ENCODE measurements at places on chromosomes 11 and 22.

- H3K27me3 ChIP-seq, result no peaks in the 10 kb centered on the region
- peak overlapping the region; percentile 86 for H3K4me3 ChIP-seq
- peak overlapping the region; percentile 97 for H3K27ac ChIP-seq
- no peaks in the 10 kb centered on the region for H3K36me3 ChIP-seq
- peak; percentile 17 for DNase-seq
These were observed 71.0 kb upstream of the PPARA start for GRCh38 chr22:46079093-46079860.

DNA sequence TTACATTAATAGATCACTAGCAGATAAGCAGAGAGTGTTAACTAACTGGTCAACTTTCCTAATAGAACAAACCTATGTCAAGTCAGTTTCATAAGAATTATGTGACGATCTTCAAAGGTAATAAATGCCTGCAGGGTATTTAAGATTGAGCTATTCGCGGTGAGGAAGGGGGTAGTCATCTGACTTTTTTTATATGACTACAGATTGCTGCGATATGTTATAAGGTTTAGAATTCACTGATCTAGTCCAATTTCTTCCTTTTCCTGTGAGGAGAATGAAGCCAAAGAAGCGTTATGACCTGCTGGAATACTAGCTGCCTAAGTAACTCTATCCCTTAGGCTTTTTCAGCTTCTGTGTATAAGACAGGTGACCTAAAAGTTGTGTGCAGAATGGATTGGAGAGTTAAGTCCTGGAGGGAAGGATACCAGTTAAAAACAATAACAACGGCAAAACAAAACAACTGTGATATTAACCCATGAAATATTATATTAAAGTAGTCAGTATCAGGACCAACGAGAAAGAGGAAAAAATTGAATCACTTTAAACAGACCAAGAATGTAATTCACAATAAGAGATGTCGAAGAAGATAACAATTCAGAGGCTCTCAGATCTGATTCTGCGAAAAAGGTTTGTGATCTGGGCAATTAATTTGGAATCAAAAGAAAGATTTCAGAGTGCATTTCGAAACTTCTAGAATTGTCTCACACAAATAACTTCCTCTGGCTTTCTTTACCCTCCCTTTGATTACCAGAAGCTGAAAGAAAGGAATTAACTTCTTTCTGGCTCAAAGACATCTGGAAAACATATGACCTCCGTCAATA is 630 bp downstream of the CASP4 start:
- H3K4me1 ChIP-seq, result no peaks in the 10 kb centered on the region
- peak overlapping the region; percentile 58 for H3K4me3 ChIP-seq
- no peak for DNase-seq
- H3K27me3 ChIP-seq, result no peaks in the 10 kb centered on the region

DNA sequence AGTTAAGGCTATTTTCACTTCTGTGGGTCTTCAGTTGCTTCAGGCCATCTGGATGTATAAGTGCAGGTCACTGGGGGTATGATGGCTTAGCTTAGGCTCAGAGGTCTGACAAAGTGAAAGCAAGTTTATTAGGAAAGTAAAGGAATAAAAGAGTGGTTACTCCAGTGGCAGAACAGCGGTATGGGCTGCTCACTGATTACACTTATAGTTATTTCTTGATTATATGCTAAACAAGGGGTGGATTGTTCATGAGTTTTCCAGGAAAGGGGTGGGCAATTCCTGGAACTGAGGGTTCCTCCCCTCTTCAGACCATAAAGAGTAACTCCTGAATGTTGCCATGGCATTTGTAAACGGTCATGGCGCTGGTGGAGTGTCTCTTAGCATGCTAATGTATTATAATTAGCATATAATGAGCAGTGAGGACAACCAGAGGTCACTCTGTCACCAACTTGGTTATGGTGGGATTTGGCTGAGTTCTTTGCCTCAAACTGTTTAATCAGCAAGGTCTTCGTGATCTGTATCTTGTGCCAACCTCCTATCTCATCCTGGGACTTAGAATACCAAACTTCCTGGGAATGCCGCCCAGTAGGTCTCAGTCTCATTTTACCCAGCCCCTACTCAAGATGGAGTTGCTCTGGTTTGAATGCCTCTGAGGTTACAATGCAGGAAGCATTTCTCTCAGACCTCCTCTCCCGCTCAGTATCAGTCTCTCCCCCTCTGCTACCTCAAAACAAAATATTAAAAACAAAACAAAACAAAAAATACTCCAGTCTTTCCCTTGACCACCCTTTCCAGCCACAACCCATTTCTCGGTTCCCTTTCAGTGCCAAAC is 106.6 kb upstream of the SLC22A12 start:
- no peak overlapping the region for H3K4me3 ChIP-seq
- H3K4me1 ChIP-seq, result no peaks in the 10 kb centered on the region
- H3K27me3 ChIP-seq, result no peaks in the 10 kb centered on the region
- no peak overlapping the region for H3K27ac ChIP-seq

DNA sequence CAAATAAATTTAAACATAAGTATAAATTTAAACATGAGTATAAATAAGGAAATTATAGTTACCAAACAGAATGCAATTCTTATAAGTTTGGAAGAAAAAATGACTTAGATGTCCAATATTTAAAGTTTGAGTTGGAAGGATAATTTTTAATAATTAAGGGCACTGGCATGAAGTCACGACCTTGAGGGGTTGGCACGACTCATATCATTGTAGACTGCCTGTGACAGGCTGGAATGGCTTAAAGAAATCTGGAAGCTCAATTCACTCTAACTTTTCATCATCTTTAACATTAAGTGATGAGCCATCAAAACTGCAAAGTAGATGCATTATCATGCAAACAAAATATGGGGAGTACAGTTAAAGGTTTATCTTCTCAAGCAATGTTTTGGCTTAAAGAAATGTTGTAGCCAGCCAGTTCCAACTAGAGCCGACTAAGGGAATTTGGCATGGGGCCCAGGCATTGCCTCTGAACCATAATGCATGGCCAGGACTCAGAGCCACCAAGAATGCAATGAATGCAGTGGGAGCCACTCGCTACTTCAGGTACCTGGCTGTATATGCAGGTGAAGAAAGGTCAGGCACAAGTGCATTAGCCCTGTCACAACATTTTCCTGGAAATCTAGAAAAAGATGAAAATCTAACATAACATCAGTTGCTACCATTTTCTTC is 33.4 kb downstream of the PGR start:
- no peaks in the 10 kb centered on the region for H3K4me1 ChIP-seq
- H3K36me3 ChIP-seq, result no peaks in the 10 kb centered on the region
- H3K27ac ChIP-seq, result no peak overlapping the region
- no peaks in the 10 kb centered on the region for H3K27me3 ChIP-seq
- DNase-seq, result peak; percentile 20

GRCh38 chr11:14750911-14751310 is 107.3 kb downstream of the PDE3B start:
- H3K4me3 ChIP-seq, result no peak overlapping the region
- no peaks in the 10 kb centered on the region for H3K36me3 ChIP-seq
- H3K27ac ChIP-seq, result no peak overlapping the region
- no peaks in the 10 kb centered on the region for H3K27me3 ChIP-seq
- no peaks in the 10 kb centered on the region for H3K4me1 ChIP-seq
- no peak for DNase-seq

- no peaks in the 10 kb centered on the region for H3K36me3 ChIP-seq
- no peaks in the 10 kb centered on the region for H3K4me1 ChIP-seq
- no peak for DNase-seq
- H3K4me3 ChIP-seq, result no peak overlapping the region
- no peak overlapping the region for H3K27ac ChIP-seq
- no peaks in the 10 kb centered on the region for H3K27me3 ChIP-seq
These were observed 244.5 kb upstream of the POU2AF2 start for GRCh38 chr11:111001081-111001430.

DNA sequence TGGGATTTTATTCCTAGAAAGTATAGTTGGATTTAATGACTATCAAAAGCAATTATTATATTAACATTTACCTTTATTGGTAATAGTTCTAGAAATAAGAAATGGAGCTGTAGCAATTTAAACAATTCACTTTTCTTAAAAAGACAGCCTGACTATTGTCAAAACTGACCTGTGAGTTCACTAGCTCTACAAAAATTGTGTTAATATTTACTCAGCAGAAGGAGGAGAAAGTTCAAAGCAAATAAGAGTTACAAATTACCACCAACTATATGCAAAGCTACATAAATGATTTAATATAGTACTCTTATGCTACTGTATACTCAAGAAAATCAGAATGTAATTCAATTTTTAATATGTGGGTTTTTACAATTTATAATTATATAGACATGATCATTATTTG is 310.0 kb downstream of the DCDC1 start:
- H3K27ac ChIP-seq, result no peak overlapping the region
- no peak for DNase-seq
- no peaks in the 10 kb centered on the region for H3K27me3 ChIP-seq

DNA sequence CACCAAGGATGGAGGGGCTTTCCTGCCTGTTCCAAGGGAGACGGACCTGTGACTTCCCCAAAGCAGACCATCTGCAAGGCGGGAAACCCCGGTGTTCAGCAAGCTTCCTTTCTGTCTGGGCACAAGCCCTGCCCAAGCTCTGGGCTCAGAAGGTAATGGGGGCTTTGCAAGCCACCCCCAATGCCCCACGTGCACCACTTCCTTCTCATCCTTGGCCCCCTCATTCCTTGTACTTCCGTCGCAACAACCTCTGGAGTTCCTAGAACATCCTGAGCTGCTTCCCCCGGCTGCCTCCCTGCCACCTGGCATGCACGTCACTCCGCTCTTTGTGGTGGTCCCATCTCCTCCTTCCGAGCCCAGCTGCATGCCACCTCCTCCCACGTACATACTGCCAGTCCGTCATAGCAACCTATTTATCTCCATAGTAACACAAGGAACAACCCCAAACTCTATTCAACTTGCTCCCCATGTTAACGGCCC is 3.9 kb downstream of the MYEOV start:
- no peaks in the 10 kb centered on the region for H3K36me3 ChIP-seq
- no peaks in the 10 kb centered on the region for H3K27me3 ChIP-seq
- H3K4me1 ChIP-seq, result peaks cover 3% of the 10 kb centered on the region
- DNase-seq, result no peak

DNA sequence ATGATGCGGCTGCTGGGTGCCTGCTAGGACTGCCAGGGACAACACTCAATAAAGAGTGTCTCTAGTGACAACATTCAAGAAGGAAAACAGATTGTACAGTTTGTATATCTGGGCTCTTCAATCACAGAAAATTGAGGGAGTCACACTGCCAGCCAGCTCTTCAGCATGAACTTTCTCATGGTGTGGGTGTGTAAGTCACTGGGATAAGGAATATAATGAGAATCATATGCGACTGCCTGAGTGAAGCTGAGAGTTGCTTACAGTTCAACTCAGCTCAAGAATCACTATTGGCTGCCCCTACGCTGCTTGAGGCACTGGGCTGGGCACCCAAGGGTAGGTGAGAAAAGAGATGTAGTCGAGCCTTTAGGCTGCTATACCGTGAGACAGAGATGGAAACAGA is 328.1 kb upstream of the PITPNB start:
- no peaks in the 10 kb centered on the region for H3K27me3 ChIP-seq
- H3K27ac ChIP-seq, result no peak overlapping the region
- H3K4me3 ChIP-seq, result no peak overlapping the region
- H3K36me3 ChIP-seq, result no peaks in the 10 kb centered on the region

GRCh38 chr22:30073743-30074142 is 6.5 kb upstream of the HORMAD2 start:
- H3K27me3 ChIP-seq, result no peaks in the 10 kb centered on the region
- H3K27ac ChIP-seq, result no peak overlapping the region
- H3K4me3 ChIP-seq, result no peak overlapping the region
- DNase-seq, result no peak
- no peaks in the 10 kb centered on the region for H3K4me1 ChIP-seq

- no peaks in the 10 kb centered on the region for H3K27me3 ChIP-seq
- peak; percentile 51 for DNase-seq
- peaks cover 12% of the 10 kb centered on the region for H3K4me1 ChIP-seq
- peak overlapping the region; percentile 93 for H3K27ac ChIP-seq
These were observed 748 bp downstream of the RAB30 start for GRCh38 chr11:83070731-83071566.

GRCh38 chr22:39996732-39997131 is 2.0 kb downstream of the FAM83F start:
- DNase-seq, result no peak
- H3K36me3 ChIP-seq, result no peaks in the 10 kb centered on the region
- H3K27me3 ChIP-seq, result no peaks in the 10 kb centered on the region
- peak overlapping the region; percentile 94 for H3K27ac ChIP-seq
- no peak overlapping the region for H3K4me3 ChIP-seq

GRCh38 chr11:69839516-69839915 is 20.3 kb upstream of the FGF3 start:
- H3K36me3 ChIP-seq, result no peaks in the 10 kb centered on the region
- no peak for DNase-seq
- H3K27me3 ChIP-seq, result no peaks in the 10 kb centered on the region
- no peak overlapping the region for H3K4me3 ChIP-seq
- no peak overlapping the region for H3K27ac ChIP-seq

DNA sequence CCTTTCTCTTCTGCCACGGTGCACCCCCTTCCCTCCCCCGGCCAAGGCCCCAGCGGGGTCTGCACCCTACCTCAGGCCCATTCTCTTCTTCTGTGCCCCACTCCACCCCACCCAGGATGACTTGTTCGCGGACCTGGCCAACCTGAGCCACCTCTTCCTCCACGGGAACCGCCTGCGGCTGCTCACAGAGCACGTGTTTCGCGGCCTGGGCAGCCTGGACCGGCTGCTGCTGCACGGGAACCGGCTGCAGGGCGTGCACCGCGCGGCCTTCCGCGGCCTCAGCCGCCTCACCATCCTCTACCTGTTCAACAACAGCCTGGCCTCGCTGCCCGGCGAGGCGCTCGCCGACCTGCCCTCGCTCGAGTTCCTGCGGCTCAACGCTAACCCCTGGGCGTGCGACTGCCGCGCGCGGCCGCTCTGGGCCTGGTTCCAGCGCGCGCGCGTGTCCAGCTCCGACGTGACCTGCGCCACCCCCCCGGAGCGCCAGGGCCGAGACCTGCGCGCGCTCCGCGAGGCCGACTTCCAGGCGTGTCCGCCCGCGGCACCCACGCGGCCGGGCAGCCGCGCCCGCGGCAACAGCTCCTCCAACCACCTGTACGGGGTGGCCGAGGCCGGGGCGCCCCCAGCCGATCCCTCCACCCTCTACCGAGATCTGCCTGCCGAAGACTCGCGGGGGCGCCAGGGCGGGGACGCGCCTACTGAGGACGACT is 15.9 kb downstream of the RTN4RL2 start:
- peak overlapping the region; percentile 63 for H3K4me3 ChIP-seq
- H3K27me3 ChIP-seq, result no peaks in the 10 kb centered on the region
- H3K4me1 ChIP-seq, result peaks cover 10% of the 10 kb centered on the region
- no peaks in the 10 kb centered on the region for H3K36me3 ChIP-seq
- H3K27ac ChIP-seq, result no peak overlapping the region

- DNase-seq, result peak; percentile 84
- H3K36me3 ChIP-seq, result no peaks in the 10 kb centered on the region
- no peak overlapping the region for H3K4me3 ChIP-seq
- H3K4me1 ChIP-seq, result no peaks in the 10 kb centered on the region
- H3K27me3 ChIP-seq, result no peaks in the 10 kb centered on the region
These were observed 22.0 kb upstream of the TLCD5 start for GRCh38 chr11:120303004-120303637.

GRCh38 chr11:44223238-44223637 is 86.7 kb downstream of the ALX4 start:
- DNase-seq, result no peak
- H3K4me1 ChIP-seq, result no peaks in the 10 kb centered on the region
- H3K27ac ChIP-seq, result no peak overlapping the region
- H3K4me3 ChIP-seq, result no peak overlapping the region
- no peaks in the 10 kb centered on the region for H3K36me3 ChIP-seq

Data from testis (tissue), 5 donors.